ENCODE measurements at places on chromosomes 13 and 19.

GRCh38 chr13:47004027-47004426, 107.2 kb upstream of the HTR2A start:
- DNase-seq = no peak

GRCh38 chr19:48443256-48443655, 2.5 kb upstream of the GRWD1 start:
- DNase-seq = no peak

- DNase-seq = no peak
Measured at GRCh38 chr13:91168386-91168711, 179.1 kb upstream of the MIR17HG start.

DNA sequence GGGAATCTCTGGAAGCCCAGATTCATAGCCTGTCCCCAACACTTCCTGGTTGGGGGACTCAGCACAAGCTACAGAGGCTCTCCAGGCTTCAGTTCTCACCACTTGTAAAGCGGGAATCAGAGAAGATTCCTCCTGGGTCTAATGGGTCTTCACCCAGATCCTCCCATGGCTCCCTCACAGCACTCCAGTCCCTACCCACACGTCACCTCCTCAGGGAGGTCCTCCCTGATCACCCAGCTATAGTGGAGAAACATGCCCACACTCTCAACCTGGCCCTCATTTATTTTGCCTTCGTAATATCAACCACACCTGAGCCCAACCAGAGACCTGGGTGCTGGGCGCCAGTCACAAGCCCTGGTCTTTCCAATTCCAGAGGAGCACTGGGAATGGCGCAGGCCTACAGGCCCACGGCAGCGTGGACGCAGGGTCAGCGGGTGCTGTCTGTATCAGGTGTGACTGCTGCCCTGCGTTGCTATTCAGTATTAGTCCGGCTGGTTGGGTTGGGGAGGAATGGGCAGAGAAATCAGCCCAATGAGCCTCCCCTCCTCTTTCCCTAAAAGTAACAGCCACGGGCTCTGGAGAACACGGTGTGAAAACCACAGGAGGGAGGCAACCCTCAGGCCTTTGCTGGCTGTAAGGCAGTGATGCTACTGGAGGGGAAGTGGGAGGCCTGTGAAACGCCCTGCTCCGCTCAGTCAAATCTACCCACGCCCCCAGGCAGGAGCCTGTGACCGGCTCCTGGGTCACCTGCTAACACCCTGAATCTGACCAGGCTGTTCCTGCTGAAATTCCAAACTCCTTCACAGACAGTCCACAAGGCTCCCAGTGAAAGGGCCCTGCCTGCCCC, 5.2 kb downstream of the AKT2 start:
- no peak for DNase-seq

- DNase-seq = no peak
Measured at GRCh38 chr13:75226733-75227435, 255.1 kb downstream of the TBC1D4 start.

- no peak for DNase-seq
Measured at GRCh38 chr13:76609643-76610042, 276.6 kb downstream of the KCTD12 start.

GRCh38 chr13:39501702-39502324, 101.2 kb downstream of the LHFPL6 start:
- DNase-seq = no peak

GRCh38 chr19:40143612-40144011, 47.6 kb upstream of the MAP3K10 start:
- DNase-seq = no peak

DNA sequence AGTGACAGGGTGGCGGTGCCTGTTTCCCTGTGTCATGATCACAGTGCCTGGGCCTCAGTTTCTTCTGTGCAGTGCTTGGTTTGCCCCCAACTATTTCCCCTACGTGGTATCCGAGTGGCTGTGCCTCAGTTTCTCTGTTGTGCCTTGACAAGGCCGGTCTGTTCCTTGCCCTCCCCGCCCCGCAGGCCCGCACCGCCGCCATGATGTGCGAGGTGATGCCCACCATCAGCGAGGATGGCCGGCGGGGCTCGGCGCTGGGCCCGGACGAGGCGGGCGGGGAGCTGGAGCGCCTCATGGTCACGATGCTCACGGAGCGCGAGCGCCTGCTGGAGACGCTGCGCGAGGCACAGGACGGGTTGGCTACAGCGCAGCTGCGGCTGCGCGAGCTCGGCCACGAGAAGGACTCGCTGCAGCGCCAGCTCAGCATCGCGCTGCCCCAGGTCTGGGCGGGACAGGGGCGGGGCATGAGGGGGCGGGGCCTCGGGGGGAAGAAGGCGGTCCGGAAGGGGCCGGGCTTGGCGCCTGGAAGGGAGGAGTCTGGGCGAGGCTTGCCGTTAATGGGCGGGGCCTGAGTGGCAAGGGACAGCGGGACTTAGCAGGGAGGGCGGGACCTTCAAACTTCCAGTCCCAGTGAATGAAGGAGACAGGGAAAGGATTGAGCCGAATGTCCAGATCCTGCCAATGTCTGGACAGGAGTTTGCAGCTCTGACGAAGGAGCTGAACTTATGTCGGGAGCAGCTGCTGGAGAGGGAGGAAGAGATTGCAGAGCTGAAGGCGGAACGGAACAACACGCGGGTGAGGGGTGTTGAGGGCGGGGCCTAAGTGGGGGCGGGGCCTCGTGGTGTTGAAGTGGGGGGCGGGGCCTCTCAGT, 8.6 kb downstream of the PPFIA3 start:
- peak; percentile 98 for DNase-seq

DNA sequence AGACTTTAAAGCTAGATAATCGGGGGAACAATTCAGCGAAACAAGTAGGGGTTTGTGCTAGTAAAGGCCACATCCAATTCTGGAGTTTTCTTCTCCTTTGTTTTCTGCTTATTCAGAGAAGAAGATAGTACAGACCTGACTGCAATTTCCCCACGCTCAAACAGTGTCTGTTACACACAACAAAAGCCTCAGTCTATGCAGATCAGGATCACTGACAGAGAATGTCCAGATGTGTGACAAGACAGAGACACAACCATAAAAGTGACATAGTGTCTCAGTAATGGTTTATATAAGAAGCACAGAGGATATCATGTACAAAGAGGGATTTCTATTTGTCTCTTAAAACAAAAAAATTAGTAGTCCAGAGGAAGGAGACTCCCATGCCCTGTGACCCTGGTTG, 70.7 kb upstream of the GTF3A start:
- no peak for DNase-seq

DNA sequence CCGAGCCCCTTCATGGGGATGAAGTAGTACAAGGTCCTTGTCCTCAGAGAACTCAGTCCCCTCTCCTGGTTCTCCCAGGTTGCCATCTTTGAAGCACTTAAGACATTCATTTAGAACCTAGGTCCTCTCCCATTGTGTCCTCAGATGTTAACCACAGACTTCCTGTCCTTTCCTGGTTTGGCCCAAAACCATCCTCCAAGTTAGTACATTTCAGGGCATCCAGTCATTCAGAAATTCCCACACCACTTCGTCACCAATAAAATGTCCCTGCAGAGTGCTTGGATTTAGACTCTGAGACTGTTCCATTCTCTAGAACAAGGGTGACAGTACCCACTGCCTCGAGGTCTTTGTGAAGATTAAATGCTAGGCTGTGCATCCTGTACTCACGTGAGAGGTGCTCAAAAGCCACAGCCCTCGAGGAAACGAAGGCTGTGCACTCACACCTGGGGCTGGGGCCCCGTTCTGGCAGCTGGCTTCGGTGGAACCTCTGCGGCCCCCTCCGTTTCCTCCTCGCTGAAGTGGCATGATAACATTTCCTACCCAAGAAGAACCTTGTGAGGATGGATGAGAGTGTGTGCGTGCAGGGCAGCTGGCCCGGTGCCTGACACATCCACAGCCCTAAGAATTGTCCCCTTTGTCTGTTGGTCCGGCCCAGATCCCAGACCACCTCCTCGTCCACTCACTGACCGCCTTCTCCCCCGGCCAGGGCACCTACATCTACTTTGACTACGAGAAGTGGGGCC, 4.7 kb downstream of the LENG1 start:
- no peak for DNase-seq

DNA sequence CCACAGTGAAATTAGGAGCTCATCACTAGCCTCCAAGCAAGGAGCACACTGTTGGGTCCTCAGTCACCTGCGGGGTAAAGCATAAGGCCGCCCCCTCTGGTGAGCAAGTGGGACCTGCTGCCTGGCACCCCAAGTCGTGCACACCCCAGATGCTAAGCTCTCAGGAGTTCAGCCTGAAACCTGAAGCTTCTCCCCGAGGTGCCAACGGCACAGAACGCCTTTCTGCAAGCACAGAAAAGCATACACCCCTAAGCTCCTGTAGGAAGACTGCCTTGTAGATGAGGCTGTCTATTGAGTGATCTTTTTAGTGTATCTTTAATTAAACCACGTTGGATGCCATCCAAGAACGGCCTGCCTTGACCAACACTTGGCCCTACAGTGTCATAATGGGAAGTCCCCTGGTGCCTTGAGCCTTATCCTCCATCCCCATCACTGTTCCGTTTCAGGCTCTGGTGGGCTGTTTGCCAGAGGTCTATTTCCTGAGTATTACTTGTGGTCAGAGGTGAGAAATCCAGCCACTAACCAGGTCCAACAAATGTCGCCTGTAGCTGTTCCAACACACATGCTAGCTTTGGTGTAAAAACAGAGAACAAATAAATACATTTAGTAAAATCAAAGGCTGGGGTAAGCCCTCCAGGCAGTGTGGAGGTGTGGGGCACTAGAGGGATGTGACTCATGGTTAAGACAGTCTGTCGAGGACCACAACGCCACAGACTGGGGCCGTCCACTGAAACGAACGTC, 44.8 kb downstream of the C13orf42 start:
- DNase-seq = no peak

DNA sequence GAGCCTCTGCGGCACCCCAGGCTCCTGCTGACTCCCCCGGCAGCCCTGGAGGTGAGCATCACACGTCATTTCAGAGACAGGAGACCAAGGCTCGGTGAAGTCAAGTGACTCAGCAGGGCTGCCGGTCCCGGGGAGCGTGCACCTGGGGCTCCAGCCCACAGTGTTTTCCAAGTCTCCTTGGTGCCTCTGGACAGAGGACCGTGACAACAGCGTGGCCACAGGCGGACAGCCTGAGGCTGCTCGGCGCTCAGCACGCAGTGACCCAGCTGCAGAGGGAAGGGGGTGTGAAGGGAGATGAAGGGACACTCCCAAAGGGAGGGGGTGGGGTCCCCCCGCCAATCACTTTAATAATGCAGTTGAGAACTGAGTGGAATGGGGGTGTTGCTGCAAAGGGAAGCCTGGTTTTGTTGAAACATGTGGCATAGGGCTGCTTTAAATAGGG, 17.5 kb upstream of the ASPDH start:
- DNase-seq = peak; percentile 56

DNA sequence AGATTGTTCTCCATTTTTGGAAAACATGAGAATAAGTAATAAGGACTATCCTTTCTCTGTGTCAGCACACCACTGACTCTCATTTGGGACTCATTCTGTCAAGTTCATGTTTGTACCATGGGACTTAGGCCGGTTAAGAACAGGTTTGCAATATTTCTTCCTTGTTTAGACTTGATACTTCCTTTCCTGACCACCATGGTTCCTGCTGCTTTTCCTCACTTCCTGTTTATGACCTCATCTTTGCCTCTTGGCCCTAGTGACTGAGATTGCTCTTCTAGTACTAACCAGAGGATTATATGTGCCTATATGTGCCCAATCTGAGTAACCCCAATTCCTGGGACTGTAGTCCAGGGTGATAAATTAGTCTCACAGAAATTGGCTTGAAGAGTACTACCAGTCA, 32.5 kb upstream of the NDFIP2 start:
- no peak for DNase-seq

- DNase-seq = no peak
Measured at GRCh38 chr13:94414141-94414540, 65.3 kb downstream of the DCT start.

DNA sequence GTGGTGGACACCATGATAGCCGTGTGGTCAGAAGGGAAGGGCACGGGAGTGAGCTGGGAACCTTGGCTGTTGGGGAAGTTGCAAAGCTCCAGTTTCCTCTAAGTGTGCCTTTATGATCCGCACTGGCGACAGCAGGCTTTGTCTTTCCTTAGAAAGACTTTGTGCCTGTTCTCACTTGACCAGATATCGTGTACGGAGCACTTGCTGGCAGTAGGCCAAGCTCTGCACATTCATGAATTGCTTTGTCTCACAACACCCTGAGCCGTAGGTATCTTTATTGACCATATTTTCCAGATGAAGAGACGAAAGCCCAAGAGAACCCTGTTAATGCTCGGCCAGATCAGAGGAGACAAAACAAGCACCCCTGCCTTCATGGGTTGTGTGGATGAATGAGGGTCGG, 15.1 kb downstream of the CUL4A start:
- no peak for DNase-seq

- no peak for DNase-seq
Measured at GRCh38 chr13:88895261-88895941, 1224.2 kb downstream of the SLITRK5 start.

- DNase-seq = peak; percentile 71
Measured at GRCh38 chr19:16660763-16661479, at the start of gene TMEM38A. TSS of gene TMEM38A (plus strand) at chr19:16661139. CDS start at chr19:16661218, 79 bp downstream.

DNA sequence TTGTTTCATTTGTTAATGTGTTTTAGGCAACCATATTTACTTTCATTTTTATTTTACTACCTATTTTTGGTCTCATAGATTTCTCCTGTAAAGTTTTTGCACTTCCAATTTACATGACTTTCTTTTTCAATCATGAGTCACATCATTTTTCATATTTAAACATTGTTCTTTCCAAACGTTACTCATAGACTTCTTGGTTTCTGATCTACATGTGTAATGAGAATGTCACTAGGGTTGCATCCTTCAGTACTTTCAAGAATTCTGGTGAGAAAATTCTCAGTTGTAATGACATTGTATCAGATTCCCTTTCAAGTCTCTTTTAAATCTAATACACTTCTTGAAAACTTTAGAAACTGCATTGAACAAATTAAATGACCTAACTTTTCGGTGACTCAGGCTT, 991.7 kb downstream of the EFNB2 start:
- DNase-seq = no peak

DNA sequence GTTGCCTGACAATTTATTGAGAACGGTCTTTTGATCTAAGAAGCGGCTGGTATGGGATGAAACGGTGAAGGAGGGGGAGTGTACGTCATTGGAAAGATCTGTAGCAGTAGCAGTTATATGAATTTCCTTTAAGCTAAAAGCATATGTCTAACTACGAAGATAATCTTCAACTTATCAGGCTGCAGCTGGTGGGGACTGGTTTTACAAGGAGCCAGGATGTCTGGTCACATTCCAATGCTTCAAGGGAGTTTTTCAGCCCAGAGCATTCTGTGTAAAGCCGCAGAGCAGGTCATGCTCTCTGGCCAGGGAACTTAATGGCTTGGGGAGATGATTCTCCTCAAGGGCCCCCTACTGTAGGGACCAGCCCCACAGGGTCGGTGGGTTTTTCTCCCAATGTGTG, 29.2 kb downstream of the CLEC4M start:
- no peak for DNase-seq

DNA sequence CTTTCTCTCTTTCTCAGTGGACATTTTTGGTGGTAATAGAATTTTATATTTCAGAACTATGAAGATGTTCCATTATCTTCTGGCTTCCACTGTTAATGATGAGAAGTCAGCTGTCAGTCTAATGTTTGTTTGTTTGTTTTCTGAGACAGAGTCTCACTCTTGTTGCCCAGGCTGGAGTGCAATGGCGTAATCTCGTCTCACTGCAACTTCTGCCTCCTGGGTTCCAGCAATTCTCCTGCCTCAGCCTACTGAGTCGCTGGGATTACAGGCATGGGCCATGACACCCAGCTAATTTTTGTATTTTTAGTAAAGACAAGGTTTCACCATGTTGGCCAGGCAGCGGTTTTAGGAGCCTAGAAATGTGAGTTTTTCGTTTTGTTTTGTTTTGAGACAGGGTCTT, 4.7 kb downstream of the ZNF317 start:
- DNase-seq = no peak

GRCh38 chr19:14678199-14678598, 3.6 kb upstream of the ADGRE3 start:
- DNase-seq = no peak

All from coronary artery (tissue), 2 donors.